ENCODE measurements at places on chromosomes 11 and 22.

GRCh38 chr11:134622458-134622857, 210.4 kb upstream of the B3GAT1 start:
- DNase-seq = no peak

DNA sequence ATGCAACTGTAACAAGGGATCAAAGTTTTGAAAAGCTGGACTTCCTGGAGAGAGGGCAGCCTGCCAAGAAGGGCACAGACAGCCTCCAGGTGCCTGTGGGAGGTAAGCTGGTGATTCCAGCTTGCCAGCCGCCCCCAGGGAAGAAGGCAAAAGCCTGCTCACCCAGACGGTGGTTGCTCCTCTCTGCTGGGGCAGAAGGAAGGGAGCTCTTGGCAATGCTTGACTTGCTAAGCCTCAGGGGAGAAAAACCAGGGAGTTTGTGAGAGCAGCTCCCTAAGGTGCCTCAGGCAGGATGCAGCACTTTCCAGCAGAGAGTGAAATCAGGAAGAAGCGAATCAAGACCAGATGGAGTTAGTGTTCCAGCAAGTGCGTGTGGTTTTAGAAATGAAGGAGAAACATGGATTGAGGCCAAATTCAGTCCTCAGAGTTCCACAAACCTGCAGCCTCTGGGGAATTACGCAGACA, 553.6 kb downstream of the BUD13 start:
- DNase-seq = no peak

DNA sequence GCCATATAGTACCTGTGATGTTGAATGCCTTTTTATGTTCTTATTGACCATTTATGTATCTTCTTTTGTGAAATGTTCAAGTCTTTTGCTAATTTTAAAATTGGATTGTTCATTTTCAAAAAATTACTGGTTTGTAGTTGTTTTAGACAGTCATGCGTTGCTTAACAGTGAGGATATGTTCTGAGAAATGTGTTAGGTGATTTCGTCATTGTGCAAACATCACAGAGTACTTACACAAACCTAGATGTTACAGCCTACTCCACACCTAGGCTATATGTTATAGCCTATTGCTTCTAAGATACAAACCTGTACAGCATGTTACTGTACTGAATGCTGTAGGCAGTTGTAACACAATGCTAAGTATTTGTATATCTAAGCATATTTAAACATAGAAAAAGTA, 32.5 kb downstream of the PDE3B start:
- DNase-seq = no peak

DNA sequence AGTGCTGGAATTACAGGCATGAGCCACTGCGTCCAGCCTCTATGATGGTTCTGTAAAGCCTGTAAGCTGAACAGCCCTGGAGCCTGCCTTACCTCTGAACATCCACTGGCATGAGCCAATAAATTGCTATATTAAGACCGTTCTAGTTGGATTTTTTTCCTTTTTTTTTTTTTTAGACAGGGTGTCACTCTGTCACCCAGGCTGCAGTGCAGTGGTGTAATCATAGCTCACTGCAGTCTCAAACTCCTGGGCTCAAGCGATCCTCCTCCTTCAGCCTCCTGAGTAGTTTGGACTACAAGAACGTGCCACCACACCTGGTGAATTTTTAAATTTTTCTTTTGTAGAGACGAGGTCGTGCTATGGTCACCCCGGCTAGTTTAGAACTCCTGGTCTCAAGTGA, 26.2 kb upstream of the CLDN5 start:
- no peak for DNase-seq

DNA sequence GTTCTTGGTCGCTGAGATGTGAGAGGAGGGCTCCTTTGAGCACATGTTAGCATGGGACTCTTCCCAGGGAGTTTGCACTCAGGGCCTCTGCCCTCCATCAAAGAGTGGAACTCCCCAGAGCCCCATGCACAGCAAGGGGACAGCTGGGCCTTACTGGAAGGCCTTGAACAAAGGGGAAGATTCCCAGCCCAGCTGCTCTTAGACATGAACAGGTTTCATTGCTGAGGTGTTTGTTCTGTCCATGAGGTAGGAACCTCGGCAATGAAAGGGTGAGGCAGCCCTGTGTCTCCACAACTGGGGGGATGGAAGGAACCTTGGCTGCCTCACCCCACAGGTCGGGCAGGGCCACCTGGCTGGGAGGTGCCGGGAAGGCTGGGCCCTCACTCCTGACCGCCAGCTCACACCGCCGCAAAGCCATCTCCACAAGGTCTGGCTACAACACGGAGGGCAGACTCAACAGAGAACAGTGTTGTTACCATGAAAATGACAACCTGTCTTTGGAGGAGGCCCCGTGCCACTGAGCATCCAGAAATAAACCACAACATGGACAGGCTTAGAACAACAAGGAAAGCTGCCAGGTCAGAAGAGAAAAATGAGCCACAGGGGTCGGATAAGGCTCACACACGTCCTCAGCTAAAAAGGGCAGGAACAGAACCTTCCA, 3.2 kb downstream of the DERL3 start:
- no peak for DNase-seq

GRCh38 chr11:43989162-43989981, 46.9 kb downstream of the C11orf96 start:
- no peak for DNase-seq

- DNase-seq = no peak
Measured at GRCh38 chr11:59678118-59678812, 9.4 kb upstream of the PATL1 start.

GRCh38 chr11:9601037-9601875, 27.8 kb downstream of the WEE1 start:
- no peak for DNase-seq

- DNase-seq = no peak
Measured at GRCh38 chr11:36558571-36559413, 9.0 kb upstream of the RAG1 start.

- no peak for DNase-seq
Measured at GRCh38 chr11:109853156-109853776, 239.9 kb upstream of the ZC3H12C start.

DNA sequence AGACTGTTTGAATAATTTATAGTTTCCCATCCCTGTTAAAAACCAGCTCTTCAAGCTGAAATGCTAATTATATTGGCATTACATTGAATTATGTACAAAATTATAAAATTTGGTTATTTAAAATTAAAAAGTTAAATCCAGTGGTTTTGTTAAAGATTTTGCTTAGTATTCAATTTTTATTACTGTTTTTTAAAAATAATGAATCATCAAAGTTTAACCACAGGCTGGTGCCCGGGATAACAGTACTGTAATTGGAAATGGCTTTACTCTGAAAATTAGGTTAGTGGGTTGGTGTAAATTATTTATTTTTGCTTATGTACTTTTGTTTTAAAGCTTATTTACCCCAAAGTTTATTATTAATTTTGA, 45.4 kb upstream of the WEE1 start:
- DNase-seq = no peak
